ENCODE measurements at places on chromosomes 3 and 15.

GRCh38 chr3:50140990-50141389, 14.1 kb upstream of the SEMA3F start:
- no peak for DNase-seq

GRCh38 chr3:122681974-122682409, 1.4 kb downstream of the PARP14 start:
- DNase-seq, result no peak

GRCh38 chr3:2656806-2657777, 453.1 kb downstream of the IL5RA start:
- no peak for DNase-seq

DNA sequence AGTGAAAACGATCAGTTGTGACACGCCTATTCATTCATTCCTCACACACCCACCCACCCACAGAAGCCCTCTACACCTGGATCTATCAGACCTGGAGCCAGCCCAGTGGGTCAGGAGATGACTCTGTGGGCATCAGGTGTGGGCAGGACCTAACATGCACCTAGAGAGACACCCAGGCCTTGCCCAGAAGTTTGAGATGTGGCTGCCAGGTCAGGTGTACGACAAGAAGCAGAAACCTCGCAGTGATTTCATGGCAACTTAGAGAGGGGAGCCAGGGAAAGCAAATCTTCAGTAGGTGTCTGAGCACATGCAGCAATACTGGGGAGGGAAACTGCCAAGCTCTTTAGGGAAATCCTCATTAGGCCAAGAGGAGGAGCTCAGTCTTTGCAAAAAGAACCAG, 264.7 kb upstream of the ROPN1 start:
- no peak for DNase-seq

All from stimulated activated CD4-positive, alpha-beta T cell treated with anti-CD3 and anti-CD28 coated beads, Interleukin-12 subunit alpha, Interleukin-12 subunit beta, amount 100 ng/mL, for 4 hours (primary cell).